RPMI7951 (cell line): ENCODE measurements at places on chromosomes 6 and 20. TPM values are rescaled to one million over a fixed set of nuclear protein-coding genes. Genes with fewer than 3 reads are reported as not detected.

Gene FAM83B
- total RNA-seq: not detected in 2 replicates

Gene ENTPD6
- total RNA-seq: 29.3 and 32.4 TPM in 2 replicates

Gene BACH2
- total RNA-seq: 1.4 and 2.0 TPM in 2 replicates

Gene PROKR2
- total RNA-seq: 0.10 TPM in 1 of 2 replicates, not detected in the other

Gene C6orf47
- total RNA-seq: 13.9 and 18.6 TPM in 2 replicates

Gene PNLDC1
- total RNA-seq: not detected in 2 replicates

Gene CRNKL1
- 41.7 and 49.7 TPM in 2 replicates for total RNA-seq

Gene TCP11
- 0.49 TPM in 1 of 2 replicates, not detected in the other for total RNA-seq

Gene CDH26
- not detected in 2 replicates for total RNA-seq

Gene PAX1
- total RNA-seq: not detected in 2 replicates

Gene TRIM10
- not detected in 2 replicates for total RNA-seq

Gene BPHL
- total RNA-seq: 22.9 and 24.8 TPM in 2 replicates

Gene TREM2
- 0.39 TPM in 1 of 2 replicates, not detected in the other for total RNA-seq

DNA sequence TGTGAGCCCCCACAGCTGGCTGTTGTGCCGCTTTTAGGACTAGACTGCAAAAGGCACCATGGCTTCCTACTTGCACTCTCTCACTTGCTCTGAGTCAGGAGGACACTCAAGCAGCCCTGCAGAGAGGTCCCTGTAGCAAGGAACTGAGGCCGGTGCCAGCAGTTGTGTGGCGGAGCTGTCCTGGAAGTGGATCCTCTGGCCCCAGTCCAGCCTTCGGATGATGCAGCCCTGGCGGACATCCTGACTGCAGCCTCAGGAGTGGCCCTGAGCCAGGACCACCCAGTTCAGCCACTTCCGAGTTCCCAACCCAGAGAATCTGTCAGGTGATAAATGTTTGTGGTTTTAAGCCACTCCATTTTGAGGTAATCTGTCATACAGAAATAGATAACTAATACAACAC, 17.5 kb downstream of the CTCFL start:
- DNase-seq: peak; percentile 88

DNA sequence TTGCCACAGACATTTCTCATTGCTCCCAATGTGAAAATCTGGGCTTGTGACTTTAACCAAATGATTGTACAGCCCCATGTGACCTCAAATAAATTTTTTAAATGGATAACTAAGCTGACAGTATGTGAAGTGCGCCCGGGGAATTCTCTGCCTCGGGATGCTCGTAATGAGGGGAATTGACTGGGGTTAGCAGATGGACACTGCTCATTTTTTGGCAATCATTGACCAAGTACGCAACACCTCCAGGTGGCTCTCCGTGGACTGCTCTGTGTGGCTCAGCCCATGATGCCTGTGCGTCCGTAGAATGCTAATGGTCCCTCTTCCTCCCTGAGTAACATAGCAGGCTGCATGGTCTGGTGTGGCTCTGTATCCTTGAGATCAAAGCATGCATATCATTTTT, 42.4 kb downstream of the FARS2 start:
- DNase-seq: no peak

GRCh38 chr6:164695896-164696295, 613.5 kb downstream of the C6orf118 start:
- no peak for DNase-seq

GRCh38 chr6:121686611-121687023, 251.2 kb downstream of the GJA1 start:
- peak; percentile 54 for DNase-seq

DNA sequence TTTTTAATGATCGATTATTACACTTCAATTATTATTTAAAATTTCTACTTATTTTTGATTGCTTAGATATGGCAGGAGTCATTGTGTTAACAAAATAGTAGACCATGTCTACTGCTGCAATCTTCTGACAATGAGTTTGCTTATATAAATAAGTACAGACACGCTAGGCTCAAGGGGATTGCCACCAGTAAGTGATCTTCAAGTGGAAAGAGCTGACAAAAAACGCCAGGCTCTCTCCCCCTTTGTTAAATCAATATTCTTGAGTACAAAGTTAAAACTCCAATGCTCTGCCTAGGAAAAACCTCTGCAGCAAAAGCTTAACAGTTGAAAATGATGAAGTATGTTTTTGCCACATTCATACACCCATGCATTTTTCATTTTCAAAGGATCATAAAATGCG, 738.1 kb downstream of the HDGFL1 start:
- DNase-seq: no peak

DNA sequence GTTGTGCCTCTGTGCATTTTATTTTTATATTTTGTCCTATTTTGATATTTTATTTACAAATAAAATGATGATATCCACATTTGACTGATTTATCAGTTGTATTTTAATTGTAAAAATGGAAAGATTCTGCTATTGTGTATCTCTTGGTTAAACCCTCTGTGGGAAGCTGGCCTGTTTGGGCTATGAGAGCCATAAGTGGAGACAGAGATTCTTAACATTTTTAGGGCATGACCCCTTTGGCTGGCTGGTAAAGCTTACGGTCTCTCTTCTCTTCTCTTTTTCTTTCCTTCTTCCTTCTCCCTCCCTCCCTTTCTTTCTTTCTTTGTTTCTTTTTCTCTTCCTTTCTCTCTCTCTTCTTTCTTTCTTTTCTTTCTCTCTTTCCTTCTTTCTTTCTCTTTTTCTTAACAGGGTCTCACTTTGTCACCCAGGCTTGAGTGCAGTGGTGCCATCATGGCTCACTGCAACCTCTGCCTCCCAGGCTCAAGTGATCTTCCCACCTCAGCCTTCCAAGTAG, 172.3 kb upstream of the CDYL start:
- DNase-seq: no peak

- DNase-seq: peak; percentile 4
Observed at GRCh38 chr6:5004373-5005037, 668 bp upstream of the RPP40 start.

GRCh38 chr6:141483598-141484061, 649.1 kb upstream of the GJE1 start:
- DNase-seq: peak; percentile 98

DNA sequence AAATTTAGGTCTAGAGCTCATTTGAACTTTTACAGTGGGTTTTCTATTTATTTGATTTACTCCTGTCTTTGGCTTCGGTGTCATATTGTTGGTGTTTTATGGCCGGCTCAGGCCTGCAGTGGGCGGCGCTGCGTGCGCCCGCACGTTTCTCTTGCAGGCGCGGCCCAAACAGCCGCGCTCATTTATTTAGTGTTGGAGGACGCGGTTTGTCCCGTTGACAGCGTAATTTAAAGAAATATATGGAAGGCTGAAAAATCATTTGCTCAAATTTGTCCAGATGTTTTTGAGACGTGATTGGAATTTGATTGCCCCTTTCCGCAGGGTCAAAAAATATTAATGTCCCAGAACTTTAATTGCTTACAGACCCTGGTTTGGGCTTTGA, 22.1 kb downstream of the TFAP2B start:
- DNase-seq: no peak

GRCh38 chr6:162615016-162615705, 112.4 kb downstream of the PRKN start:
- no peak for DNase-seq
